ENCODE measurements at places on chromosomes 1 and 21.

GRCh38 chr1:214075999-214076707, 88.4 kb downstream of the PROX1 start:
- no peak for DNase-seq

GRCh38 chr1:5986018-5986417, 6.2 kb downstream of the NPHP4 start:
- DNase-seq: no peak

- no peak for DNase-seq
Measured at GRCh38 chr1:204513117-204513716, 3.0 kb upstream of the MDM4 start.

DNA sequence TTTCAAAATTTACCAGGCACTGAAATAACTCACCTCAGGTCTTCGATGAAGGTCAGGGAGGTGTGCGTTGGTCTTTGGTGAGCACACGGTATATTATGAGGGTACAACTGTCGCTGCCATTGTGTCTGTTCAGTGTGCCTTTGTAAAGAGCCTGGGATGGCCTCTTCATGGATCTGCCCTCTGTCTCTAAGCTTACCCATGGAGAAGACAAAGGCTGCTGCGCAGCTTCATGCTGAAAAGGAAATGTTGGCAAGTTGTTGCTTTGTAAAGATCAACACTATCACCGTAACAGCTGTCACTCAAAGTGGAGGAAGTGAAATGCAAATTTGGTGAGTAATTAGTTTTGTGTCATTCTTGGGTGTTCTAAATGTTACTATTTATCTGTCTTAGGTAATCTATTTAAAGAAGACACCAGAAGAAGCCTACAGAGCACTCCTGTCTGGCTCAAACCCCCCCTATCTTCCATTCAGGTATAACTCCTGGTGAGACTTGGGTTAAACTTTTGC, 71.6 kb downstream of the CDC14A start:
- no peak for DNase-seq

- DNase-seq: peak; percentile 67
Measured at GRCh38 chr1:42210421-42211133, 46.0 kb upstream of the GUCA2A start.

DNA sequence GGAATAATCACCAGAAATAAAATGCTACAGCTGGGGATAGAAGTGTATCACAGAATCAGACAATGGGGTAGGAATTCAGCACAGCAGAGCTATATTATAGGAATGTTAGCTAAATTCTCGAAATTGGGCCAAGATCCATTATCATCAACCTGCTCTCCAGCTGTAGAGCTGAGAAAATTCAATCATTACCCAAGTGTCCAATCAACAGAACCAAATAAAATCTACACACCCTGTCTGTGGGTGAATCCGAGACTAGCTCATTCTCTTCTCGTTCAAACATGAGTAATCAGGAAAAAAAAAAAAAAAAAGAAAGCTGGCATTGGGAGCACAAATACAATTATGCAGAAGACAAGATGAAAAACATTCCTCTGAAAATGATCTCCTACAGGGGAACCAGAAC, 119.2 kb downstream of the CDC7 start:
- DNase-seq: no peak
